ENCODE measurements at places on chromosomes 12 and 14.

GRCh38 chr14:71704210-71704609, 228.0 kb upstream of the RGS6 start:
- DNase-seq = no peak

GRCh38 chr12:8562310-8562709, 21.6 kb upstream of the CLEC4E start:
- no peak for DNase-seq

- no peak for DNase-seq
Measured at GRCh38 chr14:86640288-86640687, 1110.3 kb downstream of the FLRT2 start.

DNA sequence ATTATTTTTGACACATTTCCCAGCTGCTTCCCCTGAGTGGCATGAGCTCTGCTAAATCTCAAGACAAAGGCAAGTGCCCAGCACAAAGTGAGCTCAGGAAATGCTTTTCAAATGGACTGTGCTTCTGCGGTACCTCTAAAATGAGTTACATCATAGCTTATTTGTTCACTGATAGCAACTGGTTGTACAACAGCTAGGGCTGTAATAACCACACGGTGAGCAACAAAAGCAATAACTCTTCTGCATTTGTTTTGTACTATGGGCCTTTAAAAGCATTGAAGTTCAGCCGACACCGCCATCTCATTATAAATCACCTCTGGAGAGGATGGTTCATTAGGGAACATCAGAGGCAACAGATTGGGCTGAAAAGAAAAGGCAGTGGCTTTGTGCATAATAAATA, 475.0 kb downstream of the GLT1D1 start:
- DNase-seq = no peak

DNA sequence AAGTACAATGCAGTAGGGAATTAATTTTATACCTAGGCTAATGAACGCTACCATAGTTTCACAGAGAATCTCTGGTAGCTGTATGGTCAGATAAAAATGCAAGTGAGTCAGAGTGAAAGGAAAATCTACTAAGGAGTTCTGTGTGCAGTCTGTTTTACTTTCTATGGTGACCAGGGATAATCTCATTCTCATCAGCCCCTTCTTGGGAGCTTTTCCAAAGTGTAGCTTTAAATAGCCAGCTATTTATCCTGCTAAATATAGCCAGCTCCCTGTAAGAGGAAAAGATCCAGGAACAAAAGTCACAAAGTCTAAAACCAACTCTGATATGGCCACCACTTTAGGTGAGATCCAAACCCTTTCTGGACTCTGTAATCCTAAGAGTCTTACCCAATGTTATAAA, 75.5 kb downstream of the TMEM116 start:
- no peak for DNase-seq

- DNase-seq = no peak
Measured at GRCh38 chr12:113467502-113468364, 3.9 kb downstream of the LHX5 start.

DNA sequence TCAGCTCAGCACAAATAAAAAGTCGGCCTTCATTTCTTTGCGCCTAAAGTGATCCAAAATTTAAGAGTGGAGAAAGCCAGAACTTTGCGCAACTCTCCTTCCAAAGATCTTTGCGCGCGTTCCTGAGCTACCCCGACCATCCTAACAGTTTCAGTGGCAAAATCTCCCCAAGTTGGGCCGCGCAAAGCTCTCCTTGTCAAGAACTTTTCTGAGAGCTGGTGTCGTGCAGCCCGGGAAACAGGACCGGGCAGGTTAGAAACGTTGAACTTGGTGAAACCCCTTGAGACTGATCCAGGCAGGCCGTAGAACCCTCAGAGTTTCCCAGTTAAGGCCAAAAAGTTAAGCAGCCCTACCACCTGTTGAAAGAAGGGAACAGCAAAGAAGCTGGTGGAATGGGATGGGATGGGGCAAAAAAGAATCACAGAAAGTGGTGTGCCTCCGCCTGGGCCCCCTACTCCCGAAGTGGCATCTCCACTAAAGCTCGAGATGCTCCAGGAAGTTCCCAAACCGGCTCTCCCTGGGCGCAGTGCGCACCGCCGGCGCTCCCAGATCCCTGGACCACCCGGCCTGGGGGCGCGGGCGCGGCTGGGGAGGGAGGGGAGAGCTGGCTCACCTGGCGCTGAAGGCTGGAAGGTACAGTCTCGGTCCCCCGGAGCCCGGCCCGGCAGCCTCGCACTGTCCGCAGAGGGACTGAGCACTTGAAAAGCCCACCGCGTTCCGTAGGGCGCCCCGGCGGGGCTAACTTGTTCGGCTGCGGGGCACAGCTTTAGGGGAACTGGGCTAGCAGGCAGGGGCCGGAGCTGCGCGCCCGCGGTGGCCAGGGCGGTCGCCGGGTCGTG, 768 bp downstream of the DBX2 start:
- no peak for DNase-seq

DNA sequence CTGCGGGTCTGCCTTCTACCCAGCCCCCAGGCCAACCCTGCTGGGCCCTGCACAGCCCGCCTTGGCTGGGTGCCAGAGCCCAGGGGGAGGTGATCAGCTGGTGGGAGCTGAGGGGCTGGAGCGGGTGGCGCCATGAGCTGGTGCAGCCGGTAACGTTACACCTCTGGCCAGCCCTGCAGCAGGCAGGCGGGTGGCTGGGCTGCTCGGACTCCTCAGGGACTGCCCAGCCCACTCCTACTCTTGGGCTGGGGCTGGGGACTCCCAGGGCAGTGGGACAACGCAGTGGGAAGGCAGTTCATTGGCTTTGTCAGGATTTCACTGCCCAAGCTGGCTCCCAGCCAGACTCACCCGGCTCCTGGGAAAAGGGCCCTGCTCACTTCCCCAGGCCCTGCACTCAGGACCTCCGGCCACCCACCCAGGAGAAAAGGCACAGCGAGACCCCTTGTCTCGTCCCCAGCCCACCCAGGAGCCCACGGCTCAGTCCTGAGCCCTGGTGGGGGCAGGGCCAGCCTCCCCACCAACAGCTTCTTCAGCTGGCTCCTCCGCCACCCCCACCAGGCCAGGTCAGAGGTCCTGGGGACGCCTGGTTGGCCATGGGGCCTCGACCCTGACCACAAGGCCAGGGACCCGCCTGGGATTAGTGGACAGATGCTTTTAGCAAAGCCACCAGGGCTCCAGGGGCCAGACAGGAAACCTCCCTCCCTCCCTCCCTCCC, 1.0 kb downstream of the PGF start:
- no peak for DNase-seq

DNA sequence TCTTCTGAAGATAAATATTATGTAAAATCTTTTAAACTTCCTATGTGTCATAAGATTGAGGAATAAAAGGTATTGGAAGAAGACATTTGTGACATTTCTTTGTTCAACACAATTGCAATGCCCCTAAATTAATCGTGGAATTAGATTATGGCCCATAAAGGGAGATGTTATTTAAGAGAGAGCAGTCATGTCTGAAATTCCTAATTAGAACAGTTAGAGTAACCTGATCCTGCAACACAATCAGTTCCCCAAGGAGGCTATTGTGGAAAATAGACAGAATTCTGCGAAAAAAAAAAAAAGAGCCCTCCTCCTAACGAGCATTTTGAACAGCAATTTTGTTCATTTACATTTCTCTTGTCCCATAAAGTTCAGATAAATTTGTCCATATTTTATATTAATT, 339.5 kb downstream of the PAWR start:
- no peak for DNase-seq

DNA sequence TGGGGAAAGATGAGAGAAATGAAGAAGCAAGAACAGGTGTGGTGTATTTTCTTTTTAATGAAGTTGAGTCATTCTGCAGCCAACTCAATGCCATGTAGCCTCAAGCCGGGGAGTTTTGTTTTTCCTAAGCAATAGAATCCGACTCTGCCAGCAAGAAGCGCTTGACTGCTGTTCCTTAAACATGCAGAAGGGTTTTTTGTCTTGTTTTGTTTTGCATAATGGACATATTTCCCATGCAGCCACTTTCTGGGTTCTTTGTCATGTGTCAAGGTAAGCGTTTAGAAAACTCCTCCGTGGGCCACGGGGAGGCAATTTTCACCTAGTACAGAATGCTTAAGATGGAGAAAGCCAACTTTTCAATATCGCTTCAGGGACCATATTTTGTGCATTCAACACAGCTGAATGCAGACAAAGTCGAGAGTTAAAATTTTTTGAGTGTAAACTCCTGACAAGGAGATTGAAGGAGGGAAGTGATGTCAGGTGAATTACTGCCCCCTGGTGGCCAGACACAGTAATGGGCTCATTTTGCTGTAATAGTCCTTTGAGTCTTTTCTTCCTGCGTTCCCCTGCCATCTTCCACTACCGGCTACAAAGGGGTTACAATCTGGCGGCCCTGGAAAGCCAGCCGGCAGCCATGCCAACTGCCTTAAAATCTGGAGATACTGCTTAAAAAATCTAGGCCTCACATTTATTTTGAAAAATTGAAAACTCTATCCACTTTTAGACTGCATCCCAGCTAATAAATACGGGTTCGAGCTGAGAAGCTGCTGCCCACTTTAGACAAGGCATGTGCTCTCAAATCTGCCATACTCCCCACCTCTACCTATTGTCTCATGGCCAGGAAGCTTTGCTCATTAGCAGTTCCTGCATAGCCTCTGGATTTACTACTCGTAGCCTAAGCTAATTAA, 3.2 kb upstream of the FICD start:
- DNase-seq = peak; percentile 77

DNA sequence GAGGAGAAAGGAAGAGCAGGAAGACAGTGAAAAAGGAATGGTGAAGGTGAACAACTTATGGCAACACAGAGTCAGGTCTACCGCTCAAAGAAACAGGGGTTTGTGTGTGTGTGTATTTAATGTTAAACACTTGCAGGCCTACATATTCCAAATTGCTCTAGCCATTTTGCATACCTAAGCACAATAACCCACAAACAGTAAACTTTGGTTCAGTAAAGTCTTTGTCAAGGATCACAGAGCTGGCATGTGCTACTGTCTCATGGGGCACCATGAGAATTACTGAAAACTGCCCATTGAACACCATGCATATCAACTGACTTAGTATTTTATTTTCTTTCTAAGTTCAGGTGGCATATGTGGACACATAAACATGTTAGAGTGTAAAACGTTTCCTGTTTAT, 163.6 kb downstream of the MDGA2 start:
- no peak for DNase-seq

GRCh38 chr14:24897793-24898192, 152.2 kb downstream of the STXBP6 start:
- DNase-seq = no peak

DNA sequence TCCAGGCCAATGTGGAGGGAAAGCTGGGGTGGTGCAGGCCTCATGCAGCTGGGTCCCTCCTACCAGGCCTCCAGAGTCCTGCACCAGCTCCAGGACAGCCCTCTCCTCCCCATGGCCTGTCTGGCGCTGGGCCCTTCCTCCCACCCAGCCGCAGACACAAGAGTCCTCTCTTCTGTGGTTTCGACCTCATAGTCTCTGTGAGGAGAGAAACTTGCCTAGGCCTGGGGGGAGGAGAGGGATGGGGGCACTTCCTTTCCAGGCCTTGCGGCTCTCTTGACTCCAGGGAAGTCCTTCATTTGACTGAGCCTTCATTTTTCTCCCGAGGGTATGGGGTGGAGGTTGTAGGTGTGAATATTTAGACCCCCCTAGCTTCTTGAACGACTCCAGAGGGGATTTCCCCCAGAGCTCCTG, 2.3 kb downstream of the MMP14 start:
- DNase-seq = no peak

GRCh38 chr14:75084513-75084912, 15.1 kb downstream of the ZC2HC1C start:
- DNase-seq = no peak

DNA sequence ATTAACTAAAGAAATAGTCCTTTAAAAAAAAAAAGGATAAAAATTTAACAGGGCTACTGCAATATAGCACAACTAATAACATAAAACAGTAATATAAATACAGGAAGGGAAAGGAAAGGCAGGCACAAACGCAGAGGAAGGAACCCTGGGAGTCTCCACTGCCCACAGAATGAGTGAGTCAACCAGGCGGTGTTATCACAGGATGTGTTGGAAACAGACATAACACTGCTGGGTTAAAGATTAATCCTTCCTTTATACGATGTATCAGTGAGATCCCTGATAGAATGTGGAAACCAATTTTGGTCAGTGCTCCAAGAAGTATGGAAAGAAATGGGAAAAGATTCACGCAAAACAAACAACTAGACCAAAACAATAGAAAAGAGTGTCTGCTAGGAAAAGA, 47.9 kb downstream of the FGD6 start:
- no peak for DNase-seq

- no peak for DNase-seq
Measured at GRCh38 chr12:6065863-6066199, 58.6 kb downstream of the VWF start.

DNA sequence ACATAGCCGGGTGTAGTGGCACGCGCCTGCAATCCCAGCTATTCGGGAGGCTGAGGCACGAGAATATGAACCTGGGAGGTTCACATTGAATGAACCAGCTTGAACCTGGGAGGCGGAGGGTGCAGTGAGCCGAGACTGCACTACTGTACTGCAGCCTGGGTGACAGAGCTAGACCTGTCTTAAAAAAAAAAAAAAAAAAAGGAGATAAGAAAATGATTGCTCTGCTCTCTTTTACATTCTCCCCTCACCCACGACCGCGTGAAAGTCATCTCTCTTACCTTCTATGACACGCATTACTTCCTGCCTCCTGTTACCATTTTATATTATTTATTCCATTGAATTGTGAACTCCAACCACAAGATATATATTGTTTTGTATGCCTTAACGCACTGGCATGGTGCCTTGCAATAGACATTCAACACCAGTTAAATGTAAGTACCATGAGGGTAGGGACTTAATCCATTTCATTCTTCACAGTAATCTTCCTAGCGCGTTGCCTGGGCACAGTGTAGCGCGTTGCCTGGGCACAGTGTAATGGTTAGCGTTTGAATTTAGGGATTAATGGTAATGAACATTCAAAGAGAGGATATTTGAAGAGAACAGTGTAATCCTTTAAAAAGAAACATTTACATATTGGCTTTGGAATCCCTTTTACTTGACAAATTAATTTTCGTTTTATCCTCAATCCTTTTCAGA, 2.7 kb downstream of the RAP1B start:
- peak; percentile 60 for DNase-seq
